ENCODE measurements at places on chromosomes 11 and 22.

DNA sequence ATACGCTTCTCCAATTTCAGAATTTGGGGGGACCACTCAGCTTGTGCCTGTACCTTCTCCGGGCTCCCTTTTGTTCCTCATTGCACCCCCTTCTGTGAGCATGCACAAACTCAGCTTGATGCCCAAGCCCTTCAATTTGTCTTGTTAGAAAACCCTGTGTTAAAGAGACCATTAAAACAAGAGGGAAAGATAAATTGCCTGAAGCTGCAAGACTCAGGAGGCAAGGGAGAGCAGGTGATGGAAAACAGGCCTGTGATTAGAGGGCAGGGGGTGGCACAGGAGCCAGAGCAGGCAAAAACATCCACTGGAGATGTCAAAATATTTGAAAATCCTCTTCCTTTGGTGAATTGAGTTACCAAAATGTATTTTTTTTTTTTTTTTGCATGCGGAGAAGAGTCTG lies 121.7 kb downstream of the MIAT start:
- DNase-seq = no peak

DNA sequence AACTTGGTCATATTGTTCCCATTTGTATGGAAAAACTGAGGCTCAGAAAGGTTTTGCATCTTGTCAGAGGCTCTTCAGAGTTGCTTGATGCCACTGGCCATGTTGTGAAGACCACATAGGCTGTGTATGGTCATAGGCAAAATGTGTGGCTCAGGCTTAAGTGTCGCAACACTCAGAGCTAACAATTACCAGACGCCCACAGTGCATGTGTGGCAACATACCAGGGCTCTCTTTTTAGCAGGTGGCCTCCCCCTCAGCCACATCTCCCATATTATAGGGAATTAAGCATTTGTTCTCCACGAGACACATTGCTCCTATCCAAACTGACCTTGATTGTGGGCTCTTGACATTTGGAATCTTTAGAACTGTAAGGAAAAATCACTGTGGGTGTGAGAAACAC lies 802.5 kb downstream of the DLG2 start:
- no peak for DNase-seq

- no peak for DNase-seq
Measured at GRCh38 chr22:48745842-48746788, 1081.6 kb downstream of the BRD1 start.

DNA sequence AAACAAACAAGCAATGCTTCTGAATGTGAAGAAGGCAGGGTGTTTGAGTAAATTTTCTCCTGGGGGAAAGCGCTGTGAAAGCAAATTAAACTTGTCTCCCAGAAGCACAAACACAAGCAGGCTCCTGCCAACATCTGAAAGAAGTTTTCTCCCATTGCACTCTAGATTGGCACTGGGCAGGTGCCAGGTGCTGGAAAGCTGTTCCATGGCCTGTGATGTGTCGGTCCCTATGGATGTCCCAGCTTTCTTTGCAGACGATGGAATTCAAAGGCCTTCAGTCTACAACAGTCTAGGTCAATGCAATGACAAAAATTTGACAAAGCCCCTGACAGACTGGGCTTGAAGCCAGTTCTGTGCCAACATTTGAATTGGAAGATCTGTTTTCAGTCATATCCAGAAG lies 246.1 kb upstream of the NARS2 start:
- no peak for DNase-seq

- no peak for DNase-seq
Measured at GRCh38 chr11:31955838-31956237, 135.0 kb upstream of the RCN1 start.

- no peak for DNase-seq
Measured at GRCh38 chr11:81602508-81602907, 1131.2 kb downstream of the FAM181B start.

DNA sequence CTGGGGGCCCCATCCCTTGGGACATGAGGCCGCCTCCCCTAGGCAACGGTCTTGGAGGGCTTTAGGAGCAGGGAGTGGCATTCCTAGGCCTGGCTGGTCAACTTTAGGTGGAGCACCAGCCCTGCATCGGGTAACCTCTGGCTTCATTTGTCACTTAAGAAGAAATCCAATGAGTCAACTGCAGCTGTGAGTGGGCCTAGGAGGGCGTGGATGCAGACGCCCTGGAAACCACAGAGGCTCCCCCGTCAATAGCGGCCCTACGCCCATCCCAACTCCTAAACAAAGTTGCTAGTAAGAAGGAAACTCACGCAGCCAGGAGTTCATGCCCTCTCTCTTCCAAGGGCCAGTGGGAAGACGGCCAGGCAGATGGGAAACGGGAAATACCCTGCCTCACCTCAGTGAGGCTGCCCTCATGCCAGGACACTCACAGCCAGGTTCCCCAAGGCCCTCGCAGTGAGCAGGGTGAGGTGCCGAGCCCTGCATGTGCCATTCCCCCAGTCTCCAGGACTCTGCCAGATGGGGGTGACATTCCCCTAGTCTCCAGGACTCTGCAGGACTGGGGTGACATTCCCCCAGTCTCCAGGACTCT lies 20.8 kb downstream of the BID start:
- DNase-seq = no peak

GRCh38 chr11:115208808-115209259 lies 295.4 kb downstream of the CADM1 start:
- no peak for DNase-seq

DNA sequence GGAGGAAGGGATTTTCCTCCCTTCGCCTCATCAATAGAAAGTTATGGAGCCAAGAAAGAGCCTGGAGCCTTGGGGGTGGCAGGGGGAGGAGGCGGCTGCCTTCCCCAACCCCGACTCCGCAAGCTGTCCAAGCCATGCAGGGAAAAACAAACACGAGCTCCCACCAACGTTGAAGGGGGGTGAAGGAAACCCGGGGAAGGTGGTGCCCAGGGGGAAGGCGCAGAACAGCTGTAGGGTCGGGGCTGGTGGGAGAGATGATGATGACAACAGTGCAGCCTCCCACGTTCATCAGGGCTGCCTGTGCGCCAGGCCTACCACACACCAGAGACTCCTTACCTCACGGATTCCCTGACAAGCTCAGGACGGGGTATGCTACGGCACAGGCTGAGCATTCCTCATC lies 73.5 kb downstream of the SCUBE1 start:
- no peak for DNase-seq

DNA sequence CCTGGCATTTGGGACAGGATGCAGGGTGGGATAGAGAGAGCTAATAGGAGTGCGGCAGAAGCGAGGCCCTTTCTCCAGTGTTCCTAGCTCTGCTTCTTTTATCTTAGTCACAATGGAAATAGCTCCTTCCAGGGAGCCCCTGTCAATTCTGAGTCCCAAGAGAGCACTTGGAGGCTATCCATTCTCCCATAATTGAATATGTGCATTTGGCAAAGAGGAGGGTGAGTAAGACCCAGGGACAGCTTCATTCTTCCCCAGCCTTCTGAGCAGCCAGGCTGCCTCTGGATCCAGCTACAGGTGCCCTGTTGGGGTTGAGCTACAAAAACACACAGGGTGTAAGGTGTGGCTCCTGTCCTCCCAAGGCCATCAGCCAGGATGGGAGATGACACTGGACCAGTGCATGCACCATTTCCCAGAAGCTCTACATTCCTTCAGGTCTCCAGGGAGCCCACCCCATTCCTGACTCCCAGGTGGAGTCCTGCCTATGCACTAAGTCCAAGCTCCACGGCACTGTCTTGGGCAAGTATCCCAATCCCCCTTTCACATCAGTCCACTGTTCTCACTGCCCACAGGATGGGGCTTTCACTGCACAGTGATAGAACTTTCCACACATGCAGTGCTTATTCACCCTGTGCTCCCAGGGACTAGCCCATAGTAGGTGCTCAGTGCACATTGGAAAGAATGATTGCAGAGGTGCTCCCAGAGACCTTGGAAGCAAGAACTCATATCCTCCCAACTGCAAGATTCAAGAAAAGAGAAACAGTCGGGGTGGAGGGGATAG lies 6.2 kb downstream of the MS4A10 start:
- no peak for DNase-seq

DNA sequence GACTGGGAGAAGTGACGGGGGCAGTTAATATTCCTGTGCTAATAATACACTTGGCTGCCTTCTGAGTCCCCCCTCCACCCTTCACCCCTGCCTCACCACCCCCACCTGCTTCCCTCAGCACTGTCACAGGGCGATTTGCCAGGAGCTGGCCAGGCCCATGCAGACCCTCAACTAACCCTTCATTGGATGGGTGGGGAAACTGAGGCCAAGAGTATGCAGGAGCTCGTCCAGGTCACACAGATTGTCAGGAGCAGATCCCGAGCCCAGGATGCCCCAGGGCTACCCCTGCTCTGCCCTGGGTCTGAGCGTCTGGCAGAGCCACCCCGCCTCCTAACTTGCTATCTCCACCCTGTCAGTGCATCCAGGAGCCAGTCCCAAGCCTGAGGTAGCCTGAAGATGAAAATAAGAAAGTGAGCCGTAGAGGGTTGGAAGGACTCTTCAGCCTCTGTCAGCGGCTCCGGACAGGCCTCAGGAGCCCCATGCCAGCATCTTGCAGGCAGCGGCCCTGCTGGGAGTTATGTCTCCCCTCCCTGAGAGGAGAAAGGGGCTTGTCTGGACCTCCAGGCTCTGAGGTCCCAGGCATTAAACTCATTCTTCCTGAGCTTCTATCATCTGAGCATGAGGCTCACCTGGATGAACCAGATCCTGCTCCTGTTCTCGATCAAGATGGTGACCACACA lies 6.2 kb downstream of the TPBGL start:
- no peak for DNase-seq

DNA sequence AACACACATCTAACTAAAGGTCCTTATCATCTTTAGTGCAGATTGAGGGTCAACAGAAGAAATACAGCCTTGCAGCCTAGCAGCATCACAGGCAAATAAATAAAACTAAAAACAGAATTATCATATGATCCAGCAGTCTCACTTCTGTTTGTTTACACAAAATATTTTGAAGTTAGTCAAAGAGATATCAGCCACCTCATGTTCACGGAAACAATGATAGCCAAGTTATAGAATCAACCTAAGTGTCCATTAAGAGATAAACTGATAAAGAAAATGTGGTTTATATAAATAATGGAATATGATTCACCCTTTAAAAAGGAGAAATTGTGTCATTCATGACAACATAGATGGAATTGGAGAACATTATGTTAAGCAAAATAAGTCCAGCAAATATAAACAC lies 738.1 kb upstream of the CCDC90B start:
- DNase-seq = no peak

DNA sequence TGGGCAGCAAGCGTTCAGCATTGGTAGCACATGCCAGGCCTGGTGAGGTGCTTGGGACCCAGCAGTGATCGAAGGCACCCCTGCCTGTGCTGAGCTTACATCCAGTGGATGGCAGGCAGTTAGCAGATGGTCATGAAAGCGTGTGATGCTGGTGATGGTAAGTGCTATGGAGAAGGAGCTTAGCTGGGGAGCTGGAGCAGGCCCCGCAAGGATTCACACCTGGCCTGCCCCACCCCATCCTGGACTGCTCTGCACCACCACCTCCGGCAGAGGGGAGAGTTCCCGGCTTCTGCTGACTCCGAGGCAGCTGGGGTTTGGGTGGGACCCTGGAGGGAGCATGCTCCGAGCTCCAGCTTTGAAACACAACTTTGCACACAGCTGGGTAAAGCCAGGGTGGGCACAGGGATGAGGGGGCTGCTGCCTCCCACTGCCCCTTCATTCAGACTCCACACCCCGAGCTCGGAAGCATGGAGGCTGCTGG lies 16.2 kb downstream of the MPPED1 start:
- DNase-seq = no peak

GRCh38 chr22:47794851-47795250 lies 1032.4 kb downstream of the TBC1D22A start:
- no peak for DNase-seq

- DNase-seq = no peak
Measured at GRCh38 chr11:20020198-20020597, 140.1 kb downstream of the DBX1 start.

DNA sequence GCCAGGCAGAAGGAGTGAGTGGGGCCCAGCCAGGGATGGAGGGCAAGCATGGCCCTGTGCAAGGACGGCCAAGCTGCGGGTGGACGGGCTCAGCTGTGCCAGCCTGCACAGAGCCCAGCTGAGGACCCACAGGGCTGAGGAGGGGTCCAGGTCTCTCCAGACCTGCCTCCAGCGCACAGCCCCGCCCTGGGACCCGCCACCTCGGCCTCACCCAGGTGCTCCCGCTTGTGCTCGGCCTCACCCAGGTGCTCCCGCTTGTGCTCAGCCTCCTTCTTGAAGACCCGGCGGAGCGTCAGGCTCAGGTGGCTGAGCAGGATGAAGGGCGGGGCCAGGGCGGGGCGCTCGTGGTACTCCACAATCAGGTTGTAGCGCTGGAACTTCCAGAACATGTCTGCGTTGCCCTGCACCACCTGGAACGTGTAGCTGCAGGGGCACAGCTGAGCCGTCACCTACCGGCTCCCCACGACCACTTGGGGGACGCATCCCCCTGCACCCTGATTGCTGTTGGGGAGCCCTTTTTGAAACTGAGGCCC lies 6.4 kb downstream of the TSSC4 start:
- no peak for DNase-seq

DNA sequence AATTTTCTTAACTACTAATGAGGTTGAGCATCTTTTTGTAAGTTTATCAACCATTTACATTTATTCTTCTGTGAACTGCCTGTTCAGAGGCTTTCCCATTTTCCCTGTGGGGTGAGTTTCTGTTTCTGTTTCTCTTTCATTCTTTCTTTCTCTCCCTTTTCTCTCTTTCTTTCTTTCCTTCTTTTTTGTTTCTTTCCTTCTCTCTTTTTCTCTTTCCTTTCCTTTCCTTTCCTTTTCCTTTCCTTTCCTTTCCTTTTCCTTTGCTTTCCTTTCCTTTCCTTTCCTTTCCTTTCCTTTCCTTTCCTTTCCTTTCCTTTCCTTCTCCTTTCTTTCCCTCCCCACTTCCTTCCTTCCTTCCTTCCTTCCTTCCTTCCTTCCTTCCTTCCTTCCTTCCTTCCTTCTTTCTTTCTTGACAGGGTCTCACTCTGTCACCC lies 8.0 kb upstream of the ZBED5 start:
- no peak for DNase-seq

GRCh38 chr11:97814325-97814959 lies 1206.3 kb upstream of the CNTN5 start:
- DNase-seq = no peak

GRCh38 chr11:116930586-116930985 lies 93.2 kb upstream of the APOA1 start:
- no peak for DNase-seq

DNA sequence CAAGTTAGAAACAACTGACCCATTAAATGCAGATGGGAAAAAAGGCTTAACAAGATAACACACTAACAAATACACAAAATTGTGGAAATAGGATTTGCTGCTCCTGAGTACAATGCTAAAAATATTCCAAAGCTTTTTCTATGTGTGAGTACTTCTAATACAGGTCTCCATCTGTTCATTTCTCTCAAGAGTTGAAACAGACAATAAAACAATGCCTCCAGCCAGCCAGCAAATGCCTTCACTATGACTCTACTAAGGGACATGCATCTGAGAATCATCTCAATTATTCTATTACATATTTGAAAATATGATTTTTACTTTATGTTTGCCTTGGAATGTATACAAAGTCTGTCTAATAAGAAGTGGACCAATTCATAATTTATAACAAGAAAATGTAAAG lies 119.0 kb downstream of the CADM1 start:
- no peak for DNase-seq

DNA sequence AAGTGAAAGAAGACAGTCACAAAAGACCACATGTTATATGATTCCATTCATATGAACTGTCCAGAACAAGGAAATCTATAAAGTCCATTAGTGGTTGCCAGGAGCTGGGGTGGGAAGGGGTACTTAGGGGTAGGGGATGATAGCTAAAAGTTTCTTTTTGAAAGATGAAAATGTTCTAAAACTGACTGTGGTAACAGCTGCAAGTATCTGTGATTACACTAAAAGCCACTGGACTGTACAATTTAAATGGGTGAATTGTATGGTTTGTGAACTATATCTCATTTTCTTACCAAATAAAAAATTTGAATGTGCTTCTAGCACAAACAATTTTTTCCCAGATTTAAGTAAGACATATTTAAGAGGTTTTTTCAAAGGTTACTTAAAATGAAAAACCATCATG lies 22.1 kb downstream of the CHKA start:
- no peak for DNase-seq

All from stimulated activated CD8-positive, alpha-beta memory T cell treated with anti-CD3 and anti-CD28 coated beads, Interleukin-7, amount 100 ng/mL, for 48 hours (primary cell).